Fibroblast of villous mesenchyme (primary cell): ENCODE measurements at places on chromosomes 16 and 17.
A peak's percentile ranks its signal among the peaks of the same experiment; 100 is the strongest.

DNA sequence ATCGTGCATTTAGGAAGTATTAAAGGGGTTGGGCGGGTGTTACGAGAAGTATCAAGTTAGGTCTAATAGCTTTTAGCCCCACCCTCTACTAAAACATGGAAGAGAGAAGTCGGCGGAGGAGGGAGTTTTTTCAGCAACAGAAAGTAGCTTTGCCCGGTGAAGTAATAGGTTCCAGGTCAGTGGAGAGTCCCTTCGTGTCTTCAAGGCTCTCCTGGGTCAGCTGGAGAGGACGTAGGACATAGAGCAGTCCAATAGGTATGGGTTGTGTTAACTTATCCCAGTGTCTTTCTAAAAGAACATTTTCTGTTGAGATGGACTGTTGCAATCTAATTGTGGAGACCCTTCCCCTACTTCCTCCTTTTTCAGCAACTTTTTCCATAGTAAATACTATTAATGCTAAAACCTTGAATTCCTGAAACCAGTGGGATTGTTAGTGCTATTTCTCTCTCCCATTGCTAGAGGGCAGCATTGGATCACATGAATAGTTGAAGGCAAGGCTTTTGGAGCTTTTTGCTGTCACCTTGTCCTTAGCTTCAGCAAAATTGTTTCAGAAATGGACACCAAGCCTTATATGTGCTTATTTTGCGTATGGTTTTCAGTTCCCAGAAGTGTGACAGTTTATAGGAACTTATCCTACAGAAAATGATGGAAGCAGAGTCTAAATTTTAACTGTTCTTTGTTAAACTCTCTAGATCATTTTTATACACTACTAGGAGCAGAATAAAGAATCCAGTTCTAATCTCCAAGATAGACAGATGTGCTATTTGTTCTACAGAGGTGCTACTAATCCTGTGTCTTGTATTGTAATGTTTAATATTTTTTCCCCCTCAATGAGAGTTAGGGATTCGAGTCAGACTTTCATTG is 38.4 kb downstream of the UTP18 start:
- peak; percentile 51 for DNase-seq

DNA sequence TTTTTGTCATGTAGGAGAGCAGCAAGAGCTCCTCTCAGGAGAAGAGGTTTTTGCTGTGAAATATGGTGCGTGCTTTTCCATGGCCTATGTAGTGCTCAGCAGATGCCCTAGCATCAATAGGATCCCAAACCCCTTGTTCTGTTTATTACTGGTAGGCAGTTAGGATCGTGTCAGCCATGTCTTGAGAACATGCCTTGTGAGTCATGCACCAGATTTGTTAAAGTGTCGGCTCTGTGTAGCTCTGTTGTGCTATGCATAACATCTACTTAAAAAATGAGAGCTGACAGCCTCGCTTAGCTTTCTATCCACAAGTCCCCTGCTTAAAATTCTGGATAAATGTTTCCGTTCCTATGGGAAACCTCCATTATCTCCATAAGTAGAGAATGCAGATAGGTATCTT is 4.4 kb upstream of the EIF4A3 start:
- peak; percentile 90 for DNase-seq

DNA sequence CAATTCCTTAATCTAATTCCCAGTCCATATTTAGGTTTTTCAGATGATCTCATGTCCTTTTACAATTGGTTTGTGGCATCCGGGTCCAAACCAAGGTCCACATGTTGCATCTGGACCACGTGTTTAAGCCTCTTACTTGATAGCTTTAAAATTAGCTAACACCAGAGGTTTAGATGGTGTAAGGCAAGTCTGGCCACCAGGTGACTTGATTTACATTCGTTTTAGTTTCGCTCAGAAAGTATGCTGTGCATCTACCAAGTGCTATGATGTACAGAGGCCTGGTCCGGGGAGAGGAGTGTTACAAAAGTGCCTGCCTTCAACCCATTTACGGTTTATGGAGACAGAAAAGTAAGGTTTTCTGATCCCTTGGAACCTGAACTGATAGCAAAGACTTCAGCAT is 878 bp upstream of the DNAJA2 start:
- DNase-seq = peak; percentile 14

DNA sequence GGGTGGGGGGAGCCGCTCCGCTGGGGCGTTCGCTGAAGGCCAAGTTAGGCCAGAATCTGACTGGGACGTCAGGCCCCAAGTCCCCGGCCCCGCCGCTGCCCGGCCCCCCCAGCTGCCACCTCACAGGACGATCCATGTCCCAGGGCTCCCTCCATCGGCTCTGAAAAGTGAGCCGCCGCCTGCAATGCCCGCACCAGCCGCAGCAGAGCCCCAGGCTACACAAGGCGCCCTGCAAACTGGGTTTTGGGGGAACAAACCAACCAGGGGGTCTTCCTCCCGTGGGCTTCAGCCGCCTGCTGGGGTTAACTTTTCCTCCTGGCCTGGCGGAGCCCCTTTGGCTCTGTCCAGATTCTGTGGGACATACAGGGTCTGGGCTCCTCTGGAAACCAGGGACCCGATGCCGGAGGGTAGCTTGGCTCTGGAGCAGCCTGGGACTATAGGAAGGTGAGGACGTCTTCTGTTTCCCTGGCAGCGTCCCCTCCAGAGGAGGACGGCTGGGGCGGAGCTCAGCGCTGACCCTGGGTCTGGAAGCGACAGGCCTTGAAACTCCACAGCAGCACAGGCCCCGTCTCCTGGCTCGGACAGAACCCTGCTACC is 835 bp downstream of the NME4 start:
- peak; percentile 76 for DNase-seq

DNA sequence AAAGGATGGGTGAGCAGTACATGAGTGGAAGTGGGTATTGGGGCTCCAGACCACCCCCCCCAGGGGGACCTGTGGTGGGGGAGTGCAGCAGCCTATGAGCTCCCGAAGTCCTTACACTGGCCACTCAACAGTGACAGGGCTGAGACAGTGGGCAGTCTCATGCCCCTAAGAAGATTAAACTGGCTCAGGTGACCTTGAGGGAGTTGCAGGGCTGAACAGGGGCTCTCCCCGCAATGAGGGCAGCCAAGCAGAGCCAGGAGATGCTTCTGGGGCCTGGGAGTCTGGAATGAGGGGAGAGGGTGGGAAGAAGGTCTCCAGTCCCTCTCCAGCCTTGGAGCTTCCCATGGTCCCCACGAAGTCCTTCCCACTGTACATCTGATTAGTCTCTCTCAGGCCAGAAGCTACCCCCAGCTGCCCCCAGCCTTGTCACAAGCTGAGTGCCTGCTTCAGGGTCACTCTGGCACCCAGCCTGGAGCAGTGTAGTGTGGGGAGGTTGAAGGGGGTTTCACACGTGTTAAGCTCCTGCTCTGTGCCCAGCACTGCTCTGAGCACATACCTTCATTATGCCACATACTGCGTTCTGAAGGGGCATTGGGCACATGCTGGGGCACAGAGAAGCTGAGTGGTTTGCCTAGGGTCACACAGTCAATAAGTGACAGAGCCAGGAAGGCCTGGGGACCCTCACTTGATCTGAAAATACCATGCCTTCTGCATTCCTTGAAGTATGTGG is 1.0 kb upstream of the CDH16 start:
- no peak for DNase-seq

DNA sequence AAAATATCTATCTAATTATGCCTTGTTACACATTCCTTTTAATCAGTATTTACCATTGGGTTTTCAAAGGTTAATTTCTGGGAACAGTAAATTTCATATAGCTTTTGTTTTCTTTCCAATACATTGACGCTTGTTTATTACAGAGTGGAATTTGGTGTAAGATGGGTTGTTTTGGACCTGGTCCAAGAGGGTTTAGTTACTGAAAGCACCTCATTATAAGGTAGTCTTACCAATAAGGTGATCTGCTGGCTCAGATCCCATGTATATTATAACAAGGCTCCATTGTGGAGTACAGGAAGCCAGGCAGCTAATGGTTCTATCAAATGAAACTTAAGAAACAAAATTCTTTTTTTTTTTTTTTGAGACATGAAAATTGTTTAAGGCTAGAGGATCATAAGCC is 87.3 kb upstream of the NACA2 start:
- DNase-seq = no peak

- DNase-seq = peak; percentile 72
These were observed 1.4 kb upstream of the UNK start for GRCh38 chr17:75783069-75783783.

- no peak for DNase-seq
These were observed 11.8 kb downstream of the DLX4 start for GRCh38 chr17:49980703-49981197.

- no peak for DNase-seq
These were observed 395.8 kb downstream of the NPIPA8 start for GRCh38 chr16:17940584-17941364.

DNA sequence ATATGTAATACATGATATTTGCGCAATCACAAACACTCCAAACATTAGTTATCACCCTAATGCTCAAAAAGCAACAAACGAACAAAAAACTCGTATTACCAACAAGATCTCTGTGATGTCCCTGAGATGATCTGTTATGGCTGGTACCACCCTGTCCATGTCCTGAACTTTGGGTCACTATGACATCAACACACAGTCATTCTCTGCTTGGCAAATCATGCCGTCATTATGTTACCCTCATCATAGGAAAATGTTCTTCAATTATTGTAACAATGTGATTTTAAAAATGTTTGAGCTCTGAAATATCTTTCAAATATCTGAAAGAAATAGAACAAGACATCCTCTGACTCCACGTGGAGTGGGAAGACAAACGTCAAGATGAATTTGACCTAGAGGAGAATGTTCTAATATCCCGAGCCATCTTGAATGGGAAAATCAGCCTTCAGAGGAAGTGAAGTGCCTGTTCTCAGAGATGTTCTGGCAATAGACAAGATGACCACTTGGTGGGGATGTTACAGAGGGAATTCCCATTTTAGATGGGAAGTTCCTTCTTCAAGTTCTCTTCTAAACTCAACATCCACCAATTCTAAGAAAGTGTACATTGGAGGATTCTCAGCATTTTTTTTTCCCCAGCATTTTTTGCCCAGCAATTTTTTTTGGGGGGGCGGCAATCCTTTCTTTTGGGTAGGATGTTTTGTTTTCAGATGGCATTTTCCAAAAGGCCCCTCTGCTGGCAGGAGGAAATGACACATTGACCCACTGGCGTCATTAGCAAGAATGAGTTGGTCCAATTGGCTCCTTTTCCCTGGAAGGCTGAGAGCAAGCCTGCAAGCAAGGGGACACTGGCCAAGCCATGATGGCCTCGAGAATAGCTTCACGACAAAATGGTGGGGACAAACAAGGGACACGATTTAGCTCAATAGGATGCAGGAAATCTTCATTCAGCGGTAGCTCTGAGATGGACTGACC is 3.7 kb upstream of the HSD17B2 start:
- peak; percentile 86 for DNase-seq

DNA sequence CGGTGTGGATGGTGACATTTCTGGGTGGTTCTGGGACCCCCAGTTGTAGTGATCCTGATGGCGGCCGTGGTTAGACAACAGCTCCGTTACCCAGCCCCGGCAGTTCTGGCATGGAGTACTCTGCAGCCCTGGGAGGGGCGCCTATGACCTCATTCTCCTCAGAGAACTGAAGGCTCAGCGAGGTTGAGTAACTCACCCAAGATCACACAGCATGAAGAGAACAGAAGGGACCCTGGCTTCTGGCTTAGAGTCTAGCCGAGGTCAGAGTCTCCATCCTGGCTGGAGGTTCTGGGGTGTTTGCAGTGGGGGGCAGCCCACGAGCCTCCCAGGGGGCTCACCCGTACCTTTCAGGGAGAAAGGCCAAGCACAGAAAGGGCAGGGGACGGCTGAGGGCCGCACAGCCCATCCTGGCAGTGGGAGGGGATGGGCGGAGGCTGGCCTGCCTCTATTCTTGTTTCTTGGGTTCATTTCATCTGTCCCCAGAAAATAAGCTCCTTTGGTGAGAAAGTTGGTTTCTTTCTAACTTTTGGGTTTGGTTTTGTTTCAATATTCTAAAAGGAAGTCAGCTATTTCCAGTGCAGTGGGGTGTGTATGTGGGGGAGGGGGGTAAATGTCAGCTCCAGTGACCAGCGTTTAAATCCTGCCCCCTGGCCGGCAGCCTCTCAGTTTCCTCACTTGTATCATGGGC is 13.2 kb downstream of the ZFPM1 start:
- no peak for DNase-seq

DNA sequence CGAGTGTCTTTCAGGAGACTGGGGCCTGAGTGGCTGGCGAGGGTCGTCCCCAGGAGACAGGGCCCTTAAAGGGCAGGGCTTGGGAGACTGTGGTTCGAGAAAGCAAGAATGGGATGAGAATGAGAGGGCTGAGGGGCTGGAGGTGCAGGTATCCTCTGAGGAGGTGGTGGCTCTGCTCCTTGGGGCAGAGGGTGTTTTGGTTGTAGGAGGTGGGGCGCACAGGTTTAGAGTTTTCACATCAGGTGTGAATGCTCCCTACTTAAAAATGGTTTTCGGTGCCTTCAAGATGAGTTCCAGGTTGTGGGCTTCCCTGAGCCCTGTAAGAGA is 430 bp downstream of the BCAS3 start:
- no peak for DNase-seq

DNA sequence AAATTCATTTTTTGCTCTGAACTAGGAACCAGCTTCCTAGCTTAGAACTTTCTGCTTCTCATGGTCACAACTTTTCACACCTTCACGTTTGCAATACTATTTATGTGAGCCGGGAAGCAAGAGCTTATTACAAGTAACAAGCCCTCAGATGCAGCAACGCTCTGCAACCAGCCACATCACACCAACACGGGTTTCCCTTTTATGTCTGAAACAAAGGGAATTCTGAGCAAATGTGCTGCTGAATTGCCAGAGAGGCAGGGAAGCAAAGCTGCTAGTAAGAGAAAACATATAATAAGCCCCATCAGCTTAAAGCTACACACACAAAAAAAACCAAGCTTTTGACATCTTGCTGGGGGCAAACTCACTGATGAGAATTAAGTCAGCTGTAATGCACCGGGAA is 122.2 kb downstream of the SLC39A11 start:
- DNase-seq = no peak

- DNase-seq = no peak
These were observed 12.4 kb downstream of the SLC47A2 start for GRCh38 chr17:19703828-19704613.

- DNase-seq = peak; percentile 53
These were observed 3.0 kb upstream of the KRT15 start for GRCh38 chr17:41521574-41522261.

- no peak for DNase-seq
These were observed 44.1 kb upstream of the ACSF3 start for GRCh38 chr16:89049484-89050118.

DNA sequence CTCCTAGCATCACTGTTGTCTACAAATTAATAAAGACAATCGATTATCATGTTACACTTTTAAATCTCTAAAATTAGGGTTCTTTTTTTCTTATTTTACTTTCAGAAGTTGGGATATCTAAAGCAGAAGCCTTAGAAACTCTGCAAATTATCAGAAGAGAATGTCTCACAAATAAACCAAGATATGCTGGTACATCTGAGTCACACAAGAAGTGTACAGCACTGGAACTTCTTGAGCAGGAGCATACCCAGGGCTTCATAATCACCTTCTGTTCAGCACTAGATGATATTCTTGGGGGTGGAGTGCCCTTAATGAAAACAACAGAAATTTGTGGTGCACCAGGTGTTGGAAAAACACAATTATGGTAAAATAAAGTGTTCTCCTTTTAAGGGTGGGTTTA is 2.4 kb downstream of the RAD51C start:
- no peak for DNase-seq

DNA sequence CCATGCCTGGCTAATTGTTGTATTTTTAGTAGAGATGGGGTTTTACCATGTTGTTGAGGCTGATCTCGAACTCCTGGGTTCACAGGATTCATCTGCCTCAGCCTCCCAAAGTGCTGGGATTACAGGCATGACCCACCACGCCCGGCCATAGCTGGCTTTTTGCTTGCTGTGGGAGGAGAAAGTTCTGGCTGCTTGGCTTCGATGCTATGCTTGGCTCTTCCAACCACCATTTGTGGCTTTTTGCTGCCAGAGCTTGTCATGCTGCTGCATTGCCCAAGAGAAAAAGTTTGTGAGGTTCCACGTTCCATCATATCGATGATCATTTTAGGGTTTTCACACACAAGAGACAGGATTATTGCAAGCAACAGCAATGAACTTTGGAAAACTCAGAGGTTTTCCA is 16.2 kb downstream of the BMERB1 start:
- DNase-seq = no peak
